Endothelial cell of umbilical vein (primary cell): ENCODE measurements at places on chromosomes 5 and 9. TPM values are rescaled to one million over a fixed set of nuclear protein-coding genes. Genes with fewer than 3 reads are reported as not detected.

GRCh38 chr9:119272500-119273211 lies 96.6 kb downstream of the BRINP1 start:
- no peaks in the 10 kb centered on the region for H3K36me3 ChIP-seq
- no peak for DNase-seq
- H3K27ac ChIP-seq: no peak overlapping the region
- no peaks in the 10 kb centered on the region for H3K4me1 ChIP-seq
- H3K4me3 ChIP-seq: no peak overlapping the region

- H3K27ac ChIP-seq: no peak overlapping the region
- no peak overlapping the region for H3K4me3 ChIP-seq
- H3K36me3 ChIP-seq: no peaks in the 10 kb centered on the region
Observed at GRCh38 chr9:72382405-72382804, 17.4 kb upstream of the ZFAND5 start.

- no peak for DNase-seq
- H3K27me3 ChIP-seq: no peaks in the 10 kb centered on the region
- no peaks in the 10 kb centered on the region for H3K4me1 ChIP-seq
- no peak overlapping the region for H3K27ac ChIP-seq
- no peak overlapping the region for H3K4me3 ChIP-seq
Observed at GRCh38 chr5:176732736-176733405, 77.5 kb upstream of the UNC5A start.

GRCh38 chr9:125432715-125433385 lies 171.2 kb downstream of the GAPVD1 start:
- no peak overlapping the region for H3K4me3 ChIP-seq
- no peaks in the 10 kb centered on the region for H3K36me3 ChIP-seq
- no peaks in the 10 kb centered on the region for H3K27me3 ChIP-seq

DNA sequence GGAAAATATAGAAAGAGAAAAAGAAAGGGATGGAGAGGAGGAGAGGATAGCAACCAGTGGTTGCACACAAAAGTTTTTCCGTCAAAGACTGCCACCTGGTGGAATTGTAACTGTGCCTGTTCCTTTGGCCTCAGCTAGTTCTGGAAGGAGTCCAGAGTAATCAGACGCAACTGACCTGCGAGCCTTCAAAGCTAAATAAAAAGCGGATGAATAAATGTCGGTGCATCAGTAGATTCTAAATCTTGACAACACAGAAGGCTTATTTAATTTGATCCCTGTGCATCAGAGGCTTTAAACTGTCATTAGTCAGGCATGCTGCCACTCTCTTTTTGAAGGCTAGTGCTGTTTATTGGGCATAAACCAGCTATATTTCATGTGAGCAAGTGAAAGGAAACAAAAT lies 132.9 kb upstream of the ACO1 start:
- H3K27me3 ChIP-seq: no peaks in the 10 kb centered on the region
- H3K4me3 ChIP-seq: no peak overlapping the region
- H3K27ac ChIP-seq: no peak overlapping the region

Gene MAMDC2
- 1.1 TPM in 2 replicates for polyA plus RNA-seq

DNA sequence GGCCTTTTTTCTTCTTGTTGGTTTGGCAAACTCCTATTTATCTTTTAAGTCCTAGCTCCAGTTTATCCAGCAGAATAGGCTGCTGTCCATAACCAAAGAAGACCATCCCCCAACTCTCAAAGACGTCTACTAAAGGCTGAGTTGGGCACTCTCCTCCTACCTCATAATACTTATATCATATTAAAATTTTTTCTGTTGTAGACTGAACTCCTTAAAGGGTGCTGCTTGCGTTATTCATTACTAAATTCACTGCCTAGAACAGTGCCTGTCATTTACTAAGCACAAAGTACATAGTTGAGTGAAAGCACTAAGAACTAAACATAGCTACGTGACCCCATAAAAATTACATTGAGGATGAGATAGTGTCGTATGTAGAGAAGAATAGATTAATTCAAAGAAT lies 21.7 kb downstream of the DCP2 start:
- peaks cover 8% of the 10 kb centered on the region for H3K36me3 ChIP-seq
- H3K27me3 ChIP-seq: no peaks in the 10 kb centered on the region
